ENCODE measurements at places on chromosomes 16 and 17. TPM values are rescaled to one million over a fixed set of nuclear protein-coding genes. Genes with fewer than 3 reads are reported as not detected.

- no peak overlapping the region for H3K27ac ChIP-seq
- H3K4me1 ChIP-seq, result no peaks in the 10 kb centered on the region
- no peaks in the 10 kb centered on the region for H3K27me3 ChIP-seq
Measured at GRCh38 chr16:54996186-54996585, 65.5 kb downstream of the IRX5 start.

DNA sequence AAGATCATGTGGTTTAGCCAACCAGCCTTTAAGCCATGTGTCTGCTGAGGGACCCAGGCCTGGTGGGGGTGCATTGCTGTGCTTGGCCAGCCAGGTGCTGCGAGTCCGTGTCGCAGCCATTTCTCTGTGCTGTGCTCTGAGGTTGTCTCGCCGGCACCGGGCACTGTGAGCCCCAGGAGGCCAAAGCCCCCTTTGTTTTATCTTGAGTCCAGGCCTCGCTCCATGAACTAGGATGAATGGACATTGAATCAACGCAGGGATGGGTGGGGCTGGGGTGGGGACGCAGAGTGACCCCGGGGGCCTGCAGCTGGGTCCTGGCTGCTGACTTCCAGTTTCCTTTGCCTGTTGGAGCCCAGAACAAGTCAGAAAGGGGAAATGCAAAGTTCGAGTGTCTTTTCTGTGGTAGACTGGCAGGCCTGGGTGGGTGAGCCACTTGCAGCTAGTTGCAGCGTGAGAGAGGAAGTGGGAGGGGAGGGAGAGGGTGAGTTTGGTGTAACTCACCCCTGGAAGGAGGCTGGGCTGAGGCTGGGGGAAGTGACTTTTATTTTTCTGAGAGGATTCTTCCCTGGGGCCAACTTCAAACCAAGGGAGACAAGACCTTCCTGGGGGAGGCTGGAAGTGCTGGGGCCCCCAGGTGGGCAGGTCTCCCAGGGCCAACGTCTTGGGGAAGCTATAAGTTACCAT is 324.7 kb downstream of the SEC14L1 start:
- H3K4me1 ChIP-seq, result peaks cover 9% of the 10 kb centered on the region
- DNase-seq, result no peak
- H3K36me3 ChIP-seq, result no peaks in the 10 kb centered on the region
- H3K4me3 ChIP-seq, result no peak overlapping the region
- H3K27ac ChIP-seq, result no peak overlapping the region

GRCh38 chr17:44848257-44848795 is 643 bp downstream of the HIGD1B start:
- DNase-seq, result no peak
- no peak overlapping the region for H3K27ac ChIP-seq
- no peaks in the 10 kb centered on the region for H3K27me3 ChIP-seq
- H3K36me3 ChIP-seq, result no peaks in the 10 kb centered on the region
- no peaks in the 10 kb centered on the region for H3K4me1 ChIP-seq

DNA sequence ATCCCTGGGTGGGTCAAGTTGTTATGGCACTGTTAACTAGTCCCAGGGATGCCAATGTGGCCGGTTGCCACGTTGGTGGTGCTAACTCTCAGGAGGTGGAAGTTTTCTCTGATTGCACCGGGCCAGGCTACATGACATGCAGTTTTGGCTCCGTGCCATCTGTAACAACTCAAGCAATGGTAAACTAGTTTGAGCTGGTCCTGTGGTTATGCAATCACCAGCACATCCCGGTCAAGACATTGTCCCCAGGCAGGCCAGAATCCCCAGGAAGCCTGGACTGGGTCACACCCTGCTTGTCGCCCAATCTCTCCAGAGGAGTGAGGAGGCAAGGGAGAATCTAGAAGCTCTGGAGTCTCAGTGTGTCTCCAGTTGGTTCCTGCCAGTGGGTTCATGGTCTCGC is 10.1 kb upstream of the CCL17 start:
- no peak for DNase-seq
- H3K4me3 ChIP-seq, result no peak overlapping the region
- no peaks in the 10 kb centered on the region for H3K27me3 ChIP-seq
- no peaks in the 10 kb centered on the region for H3K4me1 ChIP-seq

- peaks cover 8% of the 10 kb centered on the region for H3K4me1 ChIP-seq
- H3K27ac ChIP-seq, result no peak overlapping the region
- no peaks in the 10 kb centered on the region for H3K27me3 ChIP-seq
- DNase-seq, result no peak
Measured at GRCh38 chr16:20880867-20881502, 19.2 kb downstream of the DCUN1D3 start.

- H3K4me1 ChIP-seq, result peaks cover 8% of the 10 kb centered on the region
- H3K27ac ChIP-seq, result peak overlapping the region; percentile 96
- H3K4me3 ChIP-seq, result peak overlapping the region; percentile 67
- H3K36me3 ChIP-seq, result no peaks in the 10 kb centered on the region
- H3K27me3 ChIP-seq, result no peaks in the 10 kb centered on the region
- DNase-seq, result no peak
Measured at GRCh38 chr16:27204312-27204915, 1.1 kb downstream of the KDM8 start.

DNA sequence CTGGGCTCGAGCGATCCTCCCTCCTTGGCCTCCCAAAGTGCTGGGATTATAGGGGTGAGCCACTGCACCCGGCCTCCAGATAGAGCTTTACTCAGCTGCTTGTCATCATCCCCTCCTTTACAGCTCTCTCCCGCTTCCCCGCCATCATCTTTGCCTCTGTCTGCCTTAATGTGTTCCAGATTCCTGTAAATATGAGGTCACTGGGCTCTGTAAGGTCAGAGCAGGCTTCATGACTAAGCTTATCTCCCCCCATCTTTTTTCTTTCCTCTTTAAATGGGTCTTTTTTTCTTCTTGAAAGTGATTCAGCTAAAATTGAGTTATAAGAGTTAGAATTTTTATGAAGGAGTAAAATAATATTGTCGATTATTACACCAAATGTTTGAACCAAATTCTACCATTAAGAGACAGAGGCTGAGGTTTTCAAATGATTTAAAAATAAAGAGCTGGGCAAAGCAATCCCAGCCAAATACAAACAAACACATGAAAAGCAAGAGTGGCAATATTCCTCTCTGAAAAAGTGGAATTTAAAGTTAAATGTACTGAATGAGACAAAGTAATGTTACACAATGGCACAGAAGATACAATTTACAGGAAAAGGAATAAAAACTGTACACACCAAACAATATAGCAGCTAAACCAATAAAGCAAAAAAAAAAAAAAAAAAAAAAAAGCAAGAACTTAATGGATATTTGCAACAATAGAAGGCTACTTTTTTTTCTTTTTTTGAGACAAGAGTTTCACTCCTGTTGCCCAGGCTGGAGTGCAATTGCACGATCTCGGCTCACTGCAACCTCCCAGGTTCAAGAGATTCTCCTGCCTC is 62.1 kb downstream of the CRISPLD2 start:
- H3K4me3 ChIP-seq, result no peak overlapping the region
- no peak for DNase-seq
- H3K4me1 ChIP-seq, result no peaks in the 10 kb centered on the region
- H3K36me3 ChIP-seq, result no peaks in the 10 kb centered on the region

GRCh38 chr17:59498530-59499307 is 66.7 kb upstream of the DHX40 start:
- no peak overlapping the region for H3K27ac ChIP-seq
- H3K4me3 ChIP-seq, result no peak overlapping the region
- DNase-seq, result no peak
- no peaks in the 10 kb centered on the region for H3K27me3 ChIP-seq
- H3K4me1 ChIP-seq, result no peaks in the 10 kb centered on the region

DNA sequence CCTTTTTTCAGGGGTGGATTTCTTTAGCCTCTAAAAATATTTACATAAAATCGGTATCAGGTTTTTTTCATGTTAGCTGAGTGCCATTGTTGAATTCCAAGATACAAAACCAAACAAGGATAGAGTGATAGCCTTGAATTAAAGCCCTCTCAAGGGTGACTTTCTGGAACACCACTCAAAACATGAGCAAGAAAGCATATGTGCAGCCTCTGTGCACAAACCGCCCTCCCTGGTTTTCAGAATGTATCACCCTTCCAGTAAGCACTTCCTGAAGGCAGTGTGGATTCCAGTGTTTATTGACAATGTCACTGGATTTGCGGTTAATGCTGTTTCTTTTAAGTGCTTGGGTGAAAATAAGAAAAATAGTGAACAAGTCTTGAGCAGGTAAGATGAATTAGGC is 597.7 kb downstream of the TMEM114 start:
- no peak overlapping the region for H3K4me3 ChIP-seq
- DNase-seq, result no peak
- H3K36me3 ChIP-seq, result no peaks in the 10 kb centered on the region
- no peaks in the 10 kb centered on the region for H3K4me1 ChIP-seq
- no peak overlapping the region for H3K27ac ChIP-seq

GRCh38 chr16:54216268-54216667 is 70.3 kb downstream of the IRX3 start:
- DNase-seq, result peak; percentile 34
- H3K4me1 ChIP-seq, result peaks cover 3% of the 10 kb centered on the region
- H3K27me3 ChIP-seq, result no peaks in the 10 kb centered on the region
- H3K4me3 ChIP-seq, result no peak overlapping the region

GDPD3 gene
- 3.0 TPM for total RNA-seq

ZNF385C gene
- total RNA-seq, result 0.36 TPM

PSMD3 gene
- 78.2 TPM for total RNA-seq

SECTM1 gene
- total RNA-seq, result 9.7 TPM

SDR42E2 gene
- total RNA-seq, result 0.32 TPM

All from ovary (tissue), 10 donors.